Activated CD4-positive, alpha-beta T cell treated with anti-CD3 and anti-CD28 coated beads for 24 hours (primary cell): ENCODE measurements at places on chromosomes 6 and 20.

GRCh38 chr6:24658573-24659560, 7.8 kb downstream of the TDP2 start:
- DNase-seq = no peak

DNA sequence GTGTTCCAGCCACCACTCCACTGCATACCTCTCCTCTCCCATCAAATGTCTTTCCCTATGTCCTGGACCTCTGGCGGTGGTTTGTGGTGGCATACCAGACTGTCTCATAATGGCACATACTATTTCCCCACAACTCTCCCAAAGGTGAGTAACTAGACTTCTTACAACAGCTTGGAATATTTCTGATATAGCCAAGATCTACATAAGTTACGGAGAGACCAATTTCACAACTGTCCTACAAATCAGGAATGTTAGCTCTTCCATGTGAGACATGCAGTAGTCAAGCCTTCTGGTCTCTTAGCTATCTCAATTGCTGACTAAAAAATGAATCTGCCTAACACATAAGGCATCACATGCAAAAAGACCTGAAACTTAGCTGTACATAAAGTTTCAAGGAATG, 588.9 kb downstream of the RNF144B start:
- DNase-seq = no peak

- no peak for DNase-seq
Measured at GRCh38 chr20:17759449-17759848, 59.7 kb downstream of the BANF2 start.

DNA sequence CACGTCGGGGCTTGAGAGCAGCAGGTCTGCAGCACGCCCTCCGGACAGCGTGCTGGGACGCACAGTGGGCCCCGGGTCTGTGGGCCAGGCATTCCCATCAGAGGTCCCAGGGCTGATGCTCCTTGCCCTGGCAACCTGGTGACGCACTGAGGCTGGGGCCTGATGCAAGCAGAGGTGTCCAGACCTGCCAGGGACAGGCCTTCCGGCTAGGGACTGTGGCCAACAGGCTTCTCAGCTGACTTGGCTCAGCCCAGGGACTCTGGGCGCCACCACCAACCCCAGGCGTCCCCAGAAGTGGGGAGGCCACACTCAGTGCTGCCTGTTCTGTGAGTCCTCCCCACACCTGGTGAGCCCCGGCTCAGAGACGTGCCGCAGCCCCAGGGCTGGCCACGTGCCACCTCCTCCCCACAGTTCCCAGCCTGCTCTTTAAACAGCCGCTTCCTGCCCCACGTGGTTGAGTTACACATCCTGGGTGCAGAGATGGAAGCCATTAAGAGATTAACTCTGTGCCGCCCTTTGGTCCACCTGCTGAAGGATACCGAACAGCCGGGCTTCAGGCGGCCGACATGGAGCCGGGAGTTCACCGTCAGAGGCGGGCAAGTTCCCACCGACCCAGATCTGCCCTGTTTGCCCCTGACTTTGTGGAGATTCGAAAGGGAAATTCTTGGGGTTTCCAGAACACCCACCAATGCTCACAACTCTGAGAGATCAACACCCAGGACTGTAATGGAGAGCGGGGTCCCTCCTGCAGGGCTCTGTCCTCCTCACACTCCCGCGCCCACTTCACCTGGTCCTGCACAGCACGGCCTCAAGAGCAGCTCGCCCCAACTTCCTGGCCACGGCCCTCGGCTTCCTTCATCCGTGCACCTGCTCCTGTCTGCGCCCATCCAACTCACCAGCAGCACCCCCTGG, 37.6 kb upstream of the ZBP1 start:
- DNase-seq = peak; percentile 7

DNA sequence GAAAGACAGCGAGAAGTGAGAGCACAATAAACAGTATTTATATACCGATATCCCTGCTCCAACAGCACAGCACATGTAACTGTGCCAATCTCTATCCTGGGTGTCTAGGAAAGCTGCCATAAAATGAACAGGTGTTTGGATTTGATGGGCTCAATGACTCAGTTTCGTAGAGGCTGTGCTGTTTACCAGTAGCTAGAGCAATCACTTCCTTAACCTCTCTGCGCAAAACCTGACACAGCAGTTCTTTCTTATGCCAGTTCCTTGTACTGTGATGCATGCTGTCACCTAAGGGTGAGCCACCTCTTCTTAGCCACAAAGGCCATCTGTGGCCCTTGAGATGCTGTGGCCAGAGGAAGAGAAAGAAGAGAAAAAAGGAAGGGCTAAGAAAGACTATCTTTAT, 59.3 kb downstream of the SHPRH start:
- DNase-seq = no peak

DNA sequence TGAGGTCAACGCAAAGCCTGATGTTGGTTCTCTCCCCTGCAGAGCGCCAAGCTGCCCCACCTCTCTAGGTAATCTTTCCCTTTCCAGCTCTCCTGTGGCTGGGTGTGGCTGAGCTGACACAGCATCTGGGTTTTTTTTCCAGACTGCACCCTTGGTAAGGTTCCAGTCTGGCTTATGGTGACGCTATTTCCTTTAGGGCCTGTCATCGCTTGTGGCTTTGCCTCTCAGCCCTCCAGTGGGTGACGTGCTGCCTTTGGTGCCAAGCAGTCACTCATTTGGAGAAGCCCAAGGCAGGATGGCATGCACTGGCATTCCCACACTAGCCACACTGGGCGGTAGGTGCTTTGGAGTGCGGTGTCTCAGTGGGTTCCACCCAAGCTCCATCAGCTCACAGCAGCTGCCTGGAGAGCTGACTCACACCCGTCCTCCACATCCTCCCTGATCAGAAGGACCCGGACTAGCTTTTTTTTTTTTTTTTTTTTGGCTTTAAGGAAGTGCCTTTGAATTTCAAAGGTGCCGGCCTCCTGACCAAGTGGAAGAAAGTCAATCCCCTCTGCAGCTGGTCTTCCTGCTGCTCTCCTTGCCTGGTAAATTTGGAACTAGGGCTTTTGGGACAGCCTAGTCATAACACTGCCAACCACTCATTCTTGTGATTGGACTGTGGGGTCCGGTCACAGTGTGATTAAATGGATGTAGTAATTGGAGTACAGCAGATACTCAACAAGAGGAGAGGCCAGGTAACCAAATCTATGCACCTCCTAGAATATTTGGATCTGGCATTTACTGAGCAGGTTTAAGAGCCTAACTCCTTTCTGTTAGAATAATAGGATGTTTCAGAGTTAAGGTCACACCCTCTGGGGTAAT, 153.6 kb downstream of the CD83 start:
- DNase-seq = no peak

GRCh38 chr6:26217714-26218075, 130.5 kb downstream of the HFE start:
- no peak for DNase-seq

- no peak for DNase-seq
Measured at GRCh38 chr6:138107752-138108592, 753 bp upstream of the PERP start.

- DNase-seq = no peak
Measured at GRCh38 chr20:39163993-39164392, 201.8 kb downstream of the DHX35 start.

GRCh38 chr6:108030211-108030610, 44.3 kb downstream of the OSTM1 start:
- DNase-seq = no peak

GRCh38 chr6:169991913-169992312, 240.5 kb downstream of the ERMARD start:
- DNase-seq = no peak

GRCh38 chr20:20452254-20452676, 84.4 kb downstream of the INSM1 start:
- peak; percentile 43 for DNase-seq

- DNase-seq = no peak
Measured at GRCh38 chr20:19737025-19737424, 21.0 kb upstream of the RIN2 start.

DNA sequence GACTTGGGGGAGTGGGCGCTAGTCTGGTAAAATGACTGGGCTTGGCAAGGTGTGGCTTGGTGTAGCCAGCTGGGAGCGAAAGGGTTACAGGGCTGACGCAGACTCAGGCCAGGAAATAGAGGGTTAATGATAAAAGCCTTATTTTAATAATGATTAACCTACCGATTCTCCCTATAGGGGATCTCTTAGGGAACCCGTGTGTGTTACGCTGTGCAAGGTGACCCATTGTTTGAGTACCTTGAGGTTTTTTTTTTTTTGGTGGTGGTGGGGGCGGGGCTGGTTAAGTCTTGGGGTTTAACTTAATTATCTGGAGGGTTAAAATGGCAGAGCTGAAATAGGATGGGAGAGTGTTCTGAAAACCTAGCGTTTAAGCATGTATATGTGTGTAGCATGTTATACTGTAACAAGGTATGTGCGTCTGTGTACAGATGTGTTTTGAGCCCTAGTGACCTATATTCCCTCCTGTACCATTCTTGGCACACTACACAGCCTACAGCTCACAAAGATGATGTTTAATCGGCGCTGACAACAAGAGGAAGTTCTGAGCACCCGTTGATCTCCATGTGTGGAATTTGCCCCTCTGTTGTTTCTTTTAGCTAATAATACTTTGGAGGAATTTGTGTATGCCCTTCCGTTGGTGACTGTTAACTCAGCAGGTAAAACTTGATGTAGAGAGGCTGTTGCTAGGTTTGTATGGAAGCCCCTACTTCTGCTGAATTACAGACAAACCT, 1.3 kb downstream of the CARMIL1 start:
- DNase-seq = no peak

DNA sequence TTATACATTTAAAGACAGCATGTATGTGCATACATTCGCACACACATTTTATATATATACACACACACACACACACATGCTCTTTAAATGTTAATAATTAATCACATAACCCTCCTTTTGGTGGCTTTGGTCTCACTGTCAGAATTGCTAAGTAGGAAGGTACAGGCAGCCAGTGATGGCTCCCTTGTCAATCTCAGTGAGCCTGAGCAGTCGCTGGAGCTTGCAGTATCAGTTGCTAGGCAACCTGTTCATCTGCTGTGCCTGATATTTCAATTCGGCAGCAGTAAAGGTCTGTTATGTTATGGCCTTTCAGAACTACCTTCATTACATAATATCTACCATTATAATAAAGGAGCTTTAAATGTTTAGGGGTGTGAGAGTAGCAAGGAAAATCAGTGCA, 374.3 kb downstream of the LMBRD1 start:
- DNase-seq = no peak

DNA sequence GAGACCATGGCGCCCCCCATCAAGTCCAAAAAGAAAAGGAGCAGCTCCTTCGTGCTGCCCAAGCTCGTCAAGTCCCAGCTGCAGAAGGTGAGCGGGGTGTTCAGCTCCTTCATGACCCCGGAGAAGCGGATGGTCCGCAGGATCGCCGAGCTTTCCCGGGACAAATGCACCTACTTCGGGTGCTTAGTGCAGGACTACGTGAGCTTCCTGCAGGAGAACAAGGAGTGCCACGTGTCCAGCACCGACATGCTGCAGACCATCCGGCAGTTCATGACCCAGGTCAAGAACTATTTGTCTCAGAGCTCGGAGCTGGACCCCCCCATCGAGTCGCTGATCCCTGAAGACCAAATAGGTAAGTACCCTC, 41.7 kb upstream of the NAA20 start:
- DNase-seq = no peak

DNA sequence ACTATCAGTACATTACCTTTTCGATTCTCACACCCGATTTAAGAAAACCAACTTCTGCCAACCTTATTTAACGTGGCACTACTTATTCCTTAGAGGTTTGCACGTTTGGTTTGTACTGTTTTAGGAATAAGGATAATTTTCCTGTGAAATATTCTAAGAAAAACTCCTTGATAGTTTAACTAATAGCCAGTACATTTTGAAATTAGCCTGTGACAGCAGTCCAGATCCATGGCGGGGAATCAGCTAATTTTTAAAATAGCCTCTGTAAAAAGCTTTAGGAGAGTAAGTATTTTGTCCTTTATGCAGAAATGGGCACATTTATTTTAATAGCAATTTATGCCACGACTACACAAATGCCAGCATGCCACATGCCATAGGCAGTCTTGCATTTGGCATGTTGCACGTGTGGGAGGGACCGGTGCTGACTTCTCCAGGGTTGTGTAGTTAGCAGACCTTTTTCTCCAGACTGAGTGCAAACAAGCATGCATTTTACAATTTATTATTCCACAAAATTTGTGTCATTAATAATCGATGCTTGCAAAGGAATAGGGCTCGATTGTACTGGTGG, 6.2 kb downstream of the FOXC1 start:
- DNase-seq = no peak

DNA sequence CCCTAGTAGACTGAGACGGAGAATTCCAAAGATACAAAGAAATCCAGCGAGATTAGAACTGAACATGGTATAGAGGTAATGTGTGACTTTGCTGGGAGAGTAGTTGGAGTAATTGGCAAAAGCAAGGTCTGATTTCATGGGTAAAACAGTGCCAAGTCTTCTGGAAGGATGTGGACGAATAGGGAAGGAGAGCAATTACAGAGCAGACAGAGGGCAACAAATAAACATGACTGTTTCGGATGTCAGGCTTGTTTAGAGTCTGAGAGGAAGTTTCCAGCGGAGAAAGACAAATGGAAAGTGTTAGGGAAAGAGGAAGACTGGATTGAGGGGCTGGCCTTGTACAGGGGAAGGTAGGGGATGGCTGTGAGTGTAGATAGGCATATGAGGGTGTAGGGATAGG, 282.2 kb upstream of the PRND start:
- DNase-seq = no peak

DNA sequence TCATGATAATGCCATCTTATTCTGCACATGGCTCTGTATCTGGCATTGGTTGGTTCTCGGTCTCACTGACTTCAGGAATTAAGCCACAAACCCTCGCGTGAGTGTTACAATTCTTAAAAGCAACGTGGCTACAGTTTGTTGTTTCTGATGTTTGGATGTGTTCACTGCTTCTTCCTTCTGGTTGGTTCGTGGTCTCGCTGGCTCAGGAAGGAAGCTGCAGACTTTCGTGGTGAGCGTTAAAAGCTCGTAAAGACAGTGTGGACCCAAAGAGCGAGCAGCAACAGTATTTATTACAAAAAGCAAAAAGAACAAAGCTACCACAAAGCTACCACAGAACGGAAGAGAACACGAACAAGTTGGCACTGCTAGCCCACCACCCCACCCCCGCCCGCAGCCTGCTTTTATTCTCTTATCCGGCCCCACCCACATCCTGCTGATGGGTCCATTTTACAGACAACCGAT, 51.1 kb downstream of the MYLIP start:
- DNase-seq = no peak
